Forelimb muscle (tissue), 1 donor: ENCODE measurements at places on chromosomes 12 and 14.

DNA sequence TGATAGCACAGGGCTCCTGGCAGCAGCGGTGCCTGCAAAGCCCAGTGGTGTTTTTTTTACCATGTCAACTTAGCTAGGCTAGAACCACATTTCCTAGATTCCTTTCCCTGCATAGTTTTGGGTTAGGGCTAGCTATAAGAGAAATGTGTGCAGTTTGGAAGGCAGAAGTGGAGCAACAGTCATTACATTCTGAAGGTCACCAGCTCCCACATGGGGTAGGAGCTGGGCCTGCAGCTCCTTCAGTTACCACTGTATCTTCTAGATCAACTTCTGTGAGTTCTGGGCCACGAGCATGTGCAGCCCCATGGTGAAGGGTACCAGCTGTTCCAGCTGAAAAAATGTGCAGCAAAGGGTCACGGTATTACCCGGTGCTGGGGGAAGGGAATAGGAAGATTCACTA is 2.3 kb upstream of the SLC25A3 start:
- DNase-seq: no peak

- no peak for DNase-seq
Observed at GRCh38 chr12:45353944-45354343, 138.0 kb downstream of the ANO6 start.

GRCh38 chr12:120933786-120934185 is 29.6 kb upstream of the SPPL3 start:
- DNase-seq: no peak

GRCh38 chr14:52356025-52356424 is 41.9 kb downstream of the PTGER2 start:
- no peak for DNase-seq

GRCh38 chr14:70086685-70087379 is 101.9 kb downstream of the SLC8A3 start:
- no peak for DNase-seq
